ENCODE measurements at places on chromosomes 2 and 18. TPM values are rescaled to one million over a fixed set of nuclear protein-coding genes. Genes with fewer than 3 reads are reported as not detected.

SRD5A2 gene
- not detected for total RNA-seq

RAD51AP2 gene
- total RNA-seq = not detected

PDE6D gene
- 15.7 TPM for total RNA-seq

AFF3 gene
- 3.8 TPM for total RNA-seq

ZFAND2B gene
- total RNA-seq = 16.0 TPM

DSG1 gene
- total RNA-seq = not detected

AQP4 gene
- total RNA-seq = not detected

ANKRD53 gene
- total RNA-seq = 1.5 TPM

C2orf78 gene
- not detected for total RNA-seq

GALNT13 gene
- total RNA-seq = 2.7 TPM

CXCR4 gene
- 0.30 TPM for total RNA-seq

KLHL29 gene
- total RNA-seq = 4.2 TPM

LRATD1 gene
- 0.30 TPM for total RNA-seq

BCL11A gene
- total RNA-seq = 5.9 TPM

TM4SF20 gene
- total RNA-seq = not detected

UPP2 gene
- not detected for total RNA-seq

ZNF396 gene
- total RNA-seq = 0.65 TPM

Data from smooth muscle cell of the umbilical artery (primary cell).